Hepatic stellate cell (primary cell): ENCODE measurements at places on chromosomes 12 and 14.

DNA sequence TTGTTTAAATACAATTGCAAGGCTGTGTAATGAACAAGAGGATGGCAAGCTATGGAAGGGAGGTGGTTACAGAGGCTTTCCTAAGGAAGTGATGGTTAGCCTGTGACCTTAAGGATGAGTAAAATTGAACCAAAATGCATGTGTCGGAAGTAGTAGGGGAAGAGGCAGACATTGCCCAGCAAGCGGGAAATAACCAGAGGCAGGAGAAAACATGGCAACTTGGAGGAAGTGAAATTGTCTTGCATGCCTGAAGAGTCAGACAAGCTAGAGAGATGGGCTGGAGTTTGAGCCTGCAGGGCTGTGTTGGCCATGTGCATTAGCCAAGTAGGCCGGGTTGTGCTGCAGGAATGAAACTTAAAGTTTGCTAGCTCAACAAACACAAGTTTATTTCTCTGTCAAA lies 96.2 kb downstream of the BTG1 start:
- no peak for DNase-seq

DNA sequence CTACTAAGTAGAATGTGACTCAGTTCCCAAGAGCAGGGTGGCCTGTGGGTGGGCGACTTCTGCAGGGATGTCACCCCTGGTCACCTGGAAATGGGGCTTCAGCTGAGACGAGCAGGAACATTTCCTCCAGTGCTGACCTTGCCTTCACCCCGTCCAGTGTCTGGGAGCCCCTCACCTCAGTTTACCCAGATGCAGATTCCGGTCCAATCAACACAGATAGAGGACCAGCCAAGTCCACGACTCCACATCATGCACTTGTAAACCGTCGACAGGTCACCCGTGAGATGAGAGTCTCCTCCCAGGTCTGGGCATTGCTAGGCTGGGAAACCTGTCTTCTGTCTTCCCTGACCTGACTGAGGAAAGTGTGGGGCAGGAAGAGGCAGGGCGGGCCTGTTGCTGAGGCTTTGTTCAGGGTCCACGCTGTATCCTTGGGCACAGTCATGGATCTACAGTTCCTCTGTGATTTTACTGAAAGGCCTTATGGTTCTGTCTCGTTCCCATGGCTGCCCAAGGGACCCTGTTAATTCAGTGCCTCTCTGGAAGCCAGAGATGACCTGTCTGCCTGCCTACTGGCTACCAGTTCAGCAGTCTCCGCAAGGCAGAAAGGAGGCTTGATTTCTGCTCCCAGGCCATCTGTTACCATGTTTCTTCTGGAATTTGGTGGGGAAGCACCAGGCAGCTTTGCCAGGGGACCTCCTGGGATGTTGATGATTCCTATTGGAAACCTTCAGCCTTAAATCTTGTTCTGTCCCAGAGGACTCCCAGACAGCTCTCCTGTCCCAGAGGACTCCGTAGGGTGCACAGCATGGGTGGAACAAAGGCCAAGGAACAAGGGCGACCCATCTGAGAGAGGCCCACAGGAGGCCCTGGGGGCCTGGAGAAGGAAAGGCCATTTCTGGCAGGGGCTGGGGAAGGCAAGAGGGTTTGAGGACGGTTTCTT lies 288.5 kb upstream of the RTL1 start:
- DNase-seq: no peak

DNA sequence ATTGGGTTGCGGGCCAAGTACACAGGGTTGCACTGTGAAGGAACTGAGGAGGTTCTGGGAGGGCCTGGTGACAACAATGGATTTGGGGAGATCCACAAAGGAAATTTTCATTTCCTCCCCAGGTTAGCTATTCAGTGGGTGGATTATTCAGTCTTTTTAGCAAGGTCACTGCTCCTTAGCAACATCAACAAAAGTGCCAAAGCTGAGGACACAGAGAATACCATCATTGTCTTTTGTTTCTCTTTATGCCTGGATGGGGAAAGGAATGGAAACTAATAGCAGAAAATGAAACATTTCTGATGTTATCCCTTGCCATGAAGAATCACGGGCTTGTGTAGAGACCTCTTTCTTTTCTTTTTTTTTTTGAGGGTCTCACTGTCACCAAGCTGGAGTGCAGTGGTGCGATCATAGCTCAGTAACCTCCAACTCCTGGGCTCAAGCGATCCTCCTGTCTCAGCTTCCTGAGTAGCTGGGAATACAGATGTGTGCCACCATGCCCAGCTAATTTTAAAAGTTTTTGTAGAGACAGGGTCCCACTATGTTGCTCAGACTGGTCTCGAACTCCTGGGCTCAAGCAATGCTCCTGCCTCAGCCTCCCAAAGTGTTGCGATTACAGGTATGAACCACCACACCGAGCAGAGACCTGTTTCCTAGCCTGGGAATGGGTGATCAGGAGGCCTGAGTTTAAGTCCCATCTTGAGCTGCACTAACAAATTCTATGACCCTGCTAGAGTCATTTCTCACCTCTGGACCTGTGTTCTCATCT lies 6.5 kb downstream of the PPP1R3E start:
- no peak for DNase-seq

DNA sequence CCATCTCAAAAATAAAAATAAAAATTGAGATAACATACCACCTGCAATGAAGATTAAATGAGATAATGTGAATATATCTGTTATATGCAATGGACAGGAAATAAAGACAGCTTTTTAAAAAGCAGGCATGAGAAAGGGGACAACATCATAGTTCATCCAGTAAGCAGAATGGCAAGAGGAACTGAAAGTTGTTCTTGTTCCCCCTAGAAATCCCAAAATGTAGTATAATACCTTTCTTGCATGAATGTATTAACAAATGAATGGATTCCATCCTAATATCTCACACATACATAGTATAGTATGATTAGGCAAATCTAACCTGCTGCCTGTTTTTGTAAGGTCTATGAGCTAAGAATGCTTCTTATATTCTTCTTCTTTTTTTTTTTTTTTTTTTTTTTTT lies 31.4 kb downstream of the FGD6 start:
- no peak for DNase-seq

GRCh38 chr14:63046339-63047268 lies 1.3 kb upstream of the KCNH5 start:
- DNase-seq: no peak

- DNase-seq: no peak
Measured at GRCh38 chr14:54711312-54711711, 144.4 kb downstream of the SAMD4A start.

DNA sequence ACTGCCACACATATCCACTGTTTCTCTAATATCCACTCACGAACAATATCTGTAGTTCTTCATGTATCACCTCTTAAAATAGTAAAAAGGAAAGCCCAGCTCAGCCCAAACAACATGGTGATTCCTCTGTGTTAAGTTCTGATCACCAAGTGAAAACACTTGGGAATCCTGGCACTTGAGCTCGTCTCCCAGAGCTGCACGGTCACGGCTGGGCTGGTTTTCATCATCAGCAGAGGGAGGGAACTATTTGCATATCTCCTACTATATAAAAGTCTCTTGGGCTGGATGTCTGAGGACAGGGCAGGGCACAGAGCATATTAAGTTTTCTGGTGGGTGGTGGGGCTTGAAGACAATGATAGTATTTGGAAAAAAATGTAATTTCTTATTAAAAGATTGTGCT lies 870.6 kb downstream of the TMEM121 start:
- no peak for DNase-seq

DNA sequence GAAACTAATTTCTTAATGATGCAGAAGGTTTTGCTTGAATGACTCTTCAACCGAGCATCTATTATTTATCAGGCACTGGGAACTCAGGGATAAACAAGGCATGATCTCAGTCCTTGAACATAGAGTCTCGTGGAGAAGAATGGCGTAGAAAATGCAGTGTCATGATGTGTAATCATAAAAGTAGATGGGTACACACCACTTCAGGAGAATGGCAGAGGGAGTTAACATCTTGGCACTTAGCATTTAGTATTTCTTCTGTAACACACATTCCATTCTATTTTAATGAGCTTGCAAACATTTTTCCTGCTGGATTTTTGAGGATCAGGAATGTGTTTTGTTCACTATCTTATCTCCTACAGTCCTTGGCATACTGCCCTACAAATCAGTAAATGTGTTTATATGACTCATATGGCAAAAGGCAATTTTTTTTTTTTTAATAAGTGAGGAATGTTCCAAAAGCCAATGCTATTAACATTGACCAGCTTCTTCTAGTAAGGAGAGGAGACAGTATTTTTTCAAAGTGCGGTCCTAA lies 3.8 kb downstream of the TXNRD1 start:
- peak; percentile 74 for DNase-seq

DNA sequence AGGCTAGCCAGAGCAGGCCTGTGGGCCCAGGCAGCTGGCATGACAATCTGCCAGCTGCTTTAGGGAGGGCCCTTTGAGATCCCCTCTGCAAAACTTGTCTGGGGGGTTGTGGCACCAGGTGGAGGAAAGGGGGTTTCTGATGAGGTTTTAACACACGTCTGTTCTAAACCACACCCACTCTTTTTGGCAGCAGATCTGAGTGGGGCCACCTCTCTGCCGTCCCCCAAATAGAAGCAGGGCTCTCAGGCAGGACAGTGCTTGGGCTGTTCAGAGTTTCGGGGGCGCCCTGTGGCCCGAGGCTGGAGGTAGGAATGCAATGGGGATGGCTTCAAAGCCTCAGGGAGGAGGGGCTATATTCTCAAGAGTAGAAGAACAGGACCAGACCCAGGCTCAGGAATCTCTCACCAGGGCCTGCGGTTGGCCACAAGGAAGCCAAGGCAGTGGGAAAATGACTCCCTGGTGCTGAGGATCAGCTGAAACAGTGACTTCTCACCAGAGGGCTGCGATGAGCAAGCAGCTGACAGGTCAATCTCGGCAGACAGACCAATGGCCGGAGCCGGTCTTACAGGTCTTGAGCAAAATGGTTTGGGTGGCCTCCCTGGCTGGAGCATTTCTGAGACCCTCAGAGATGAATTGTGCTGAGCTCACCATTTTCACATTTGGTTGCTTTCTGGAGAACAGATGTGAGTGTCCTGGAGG lies 1.5 kb upstream of the KRT5 start:
- DNase-seq: no peak

DNA sequence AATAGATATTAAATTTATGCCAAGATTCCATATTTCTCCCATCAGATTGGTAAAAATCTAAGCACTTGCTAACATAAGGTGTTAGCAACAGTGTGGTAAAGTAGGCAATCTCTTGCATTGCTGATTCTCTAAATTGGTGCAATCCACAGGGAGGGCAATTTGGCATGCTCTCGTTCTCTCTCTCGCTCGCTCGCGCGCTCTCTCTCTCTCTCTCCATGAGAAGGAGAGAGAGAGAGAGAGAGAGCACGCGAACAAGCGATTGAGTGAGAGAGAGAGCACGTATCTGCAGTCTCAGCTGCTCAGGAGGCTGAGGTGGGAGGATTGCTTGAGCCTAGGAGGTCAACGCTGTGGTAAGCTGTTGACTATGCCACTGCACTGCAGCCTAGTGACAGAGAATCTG lies 25.9 kb downstream of the PSEN1 start:
- DNase-seq: no peak

DNA sequence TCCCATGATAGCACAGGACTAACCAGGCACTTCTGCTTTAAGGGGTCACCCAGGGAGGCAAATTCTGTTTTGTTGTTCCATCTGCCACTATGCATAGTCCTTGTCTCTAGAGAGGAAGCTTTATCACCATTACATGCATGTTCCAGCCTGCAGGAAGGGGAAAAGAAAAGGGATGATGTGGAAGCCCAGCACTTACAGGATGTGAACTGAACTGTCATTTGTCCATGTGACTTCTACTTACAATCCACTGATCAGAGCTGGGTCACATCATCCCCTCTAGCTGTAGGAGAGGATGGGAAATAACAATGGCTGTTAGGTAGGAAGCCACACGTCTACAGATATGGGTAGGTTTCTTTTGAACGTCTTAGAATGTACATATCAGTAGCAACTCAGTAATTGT lies 203.1 kb downstream of the PTPRO start:
- DNase-seq: no peak

GRCh38 chr14:65345266-65345665 lies 67.3 kb upstream of the FUT8 start:
- DNase-seq: no peak

DNA sequence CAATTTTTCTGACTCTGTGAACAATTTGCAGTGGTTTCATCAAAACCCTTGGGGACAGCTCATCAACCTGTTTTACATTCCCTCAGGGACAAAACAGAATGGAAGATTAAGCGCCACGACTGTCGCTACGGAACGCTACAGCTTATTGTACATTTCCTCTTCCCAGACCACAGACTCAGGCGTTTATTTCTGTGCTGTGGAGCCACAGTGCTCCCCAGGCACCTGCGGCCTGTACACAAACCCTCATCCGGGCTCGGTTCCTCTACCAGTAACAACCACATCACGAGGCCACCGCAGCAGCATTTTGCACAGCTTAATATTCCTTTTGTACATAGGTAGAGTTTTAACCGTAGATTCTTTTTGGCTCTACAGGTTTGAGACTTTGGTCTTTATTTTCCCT lies 397.4 kb upstream of the OR4E1 start:
- no peak for DNase-seq

GRCh38 chr12:19005257-19005801 lies 124.2 kb upstream of the PLEKHA5 start:
- no peak for DNase-seq

DNA sequence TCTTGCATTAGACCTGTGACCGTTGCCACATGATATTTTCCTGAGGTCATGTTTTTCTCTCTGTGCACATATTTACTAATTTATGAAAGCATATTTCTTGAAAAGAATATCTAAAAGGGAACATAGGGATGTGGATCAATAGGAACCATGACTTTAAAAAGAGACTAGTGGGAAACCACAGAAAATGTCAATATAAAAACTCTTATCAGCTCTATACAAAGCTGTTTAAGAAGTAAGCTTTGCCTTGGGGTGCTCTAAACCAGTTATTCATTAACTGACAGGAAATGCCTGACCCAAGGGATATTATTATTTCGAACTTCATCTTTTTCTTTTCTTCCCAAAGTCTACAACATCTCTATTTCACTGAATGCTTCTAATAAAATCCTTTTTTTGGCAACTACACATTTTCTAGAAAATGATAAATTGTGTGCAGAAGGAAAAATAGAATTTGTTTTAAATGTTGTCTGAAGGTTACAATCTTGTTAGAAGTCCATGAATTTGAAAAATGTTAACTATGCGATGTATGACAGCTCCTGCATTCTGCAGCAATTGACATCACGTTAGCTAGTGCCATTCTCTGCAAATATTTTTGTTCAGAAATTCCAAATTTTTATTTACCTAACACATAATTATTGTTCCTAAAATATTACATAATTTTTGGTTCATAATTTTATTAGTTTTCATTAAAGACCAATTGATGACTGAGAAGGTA lies 345.0 kb downstream of the SLC16A7 start:
- DNase-seq: no peak

- DNase-seq: no peak
Measured at GRCh38 chr12:96015672-96016071, 19.5 kb upstream of the HAL start.

DNA sequence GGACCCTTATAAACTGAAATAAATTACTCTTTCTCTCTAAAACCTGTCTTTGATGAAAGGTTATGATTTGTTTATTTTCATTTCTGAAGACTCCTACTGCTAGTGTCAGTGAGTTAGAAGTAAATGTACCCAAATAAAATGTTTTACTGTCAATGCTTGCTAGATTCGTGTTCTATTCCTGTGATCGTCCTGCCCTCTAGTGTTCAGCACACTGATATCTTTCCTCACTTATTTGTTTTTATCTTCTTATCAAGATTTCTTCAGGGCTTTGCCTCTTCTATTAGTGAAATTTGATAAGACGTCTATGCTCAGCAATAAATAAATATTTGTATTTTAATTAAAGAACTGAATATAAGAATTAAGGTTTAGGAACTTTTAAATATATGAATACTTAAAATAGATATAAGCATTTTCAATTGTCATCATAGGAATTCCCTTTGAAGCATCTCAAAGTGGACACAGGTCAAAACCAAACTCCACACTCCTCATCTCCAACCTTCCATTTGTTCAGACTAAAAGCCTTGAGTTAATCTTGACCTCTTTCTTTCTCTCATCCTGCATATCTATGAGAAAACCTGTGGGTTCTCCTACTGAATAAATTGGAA lies 75.8 kb downstream of the C12orf50 start:
- peak; percentile 23 for DNase-seq
